ENCODE measurements at places on chromosomes 12 and 14. TPM values are rescaled to one million over a fixed set of nuclear protein-coding genes. Genes with fewer than 3 reads are reported as not detected.

ADGRD1 gene
- not detected for total RNA-seq

NPAS3 gene
- total RNA-seq = 0.90 TPM

C1R gene
- 2.0 TPM for total RNA-seq

GRCh38 chr14:63972323-63972932 is 119.6 kb downstream of the SYNE2 start:
- DNase-seq = no peak

DNA sequence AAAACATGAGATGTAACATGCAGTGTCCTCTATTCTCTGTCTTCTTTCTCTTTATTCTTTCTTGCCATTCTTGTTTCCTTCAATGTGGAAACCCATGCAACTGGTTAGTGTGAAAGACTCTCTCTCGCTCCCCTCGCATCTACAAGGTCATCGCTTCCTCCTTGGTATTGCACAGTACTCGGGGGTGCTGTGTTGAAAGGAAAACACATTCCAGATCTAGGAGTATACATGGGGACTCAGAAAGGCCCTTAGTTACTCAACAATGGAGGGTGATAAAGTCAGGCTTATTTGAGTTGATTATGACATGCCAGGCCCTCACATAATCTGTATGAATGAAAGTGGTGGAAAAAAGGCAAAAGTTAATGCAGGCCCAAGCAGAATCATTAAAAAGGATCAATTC is 75.5 kb upstream of the OVCH1 start:
- no peak for DNase-seq
